GM19239 (cell line): ENCODE measurements at places on chromosomes 1 and 21.

DNA sequence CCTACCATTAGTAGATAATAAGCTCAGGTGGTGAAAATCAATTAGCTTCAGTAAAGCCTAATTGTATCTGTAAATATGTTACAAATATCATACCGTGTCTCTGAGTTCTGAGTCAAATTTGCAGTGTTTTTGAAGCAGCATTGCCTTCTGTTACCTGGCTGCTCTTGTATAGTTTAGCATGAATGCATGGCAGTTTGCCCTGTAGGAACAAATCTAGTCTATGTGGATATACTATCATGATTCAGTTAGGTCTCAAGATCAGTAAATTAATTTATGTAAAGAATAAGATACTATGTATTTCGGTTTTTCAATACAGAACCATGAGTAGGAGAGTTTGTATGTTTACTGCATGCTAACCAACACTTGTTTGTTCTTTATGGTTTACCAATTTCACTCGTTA is 240.6 kb upstream of the C1orf105 start:
- DNase-seq, result no peak

DNA sequence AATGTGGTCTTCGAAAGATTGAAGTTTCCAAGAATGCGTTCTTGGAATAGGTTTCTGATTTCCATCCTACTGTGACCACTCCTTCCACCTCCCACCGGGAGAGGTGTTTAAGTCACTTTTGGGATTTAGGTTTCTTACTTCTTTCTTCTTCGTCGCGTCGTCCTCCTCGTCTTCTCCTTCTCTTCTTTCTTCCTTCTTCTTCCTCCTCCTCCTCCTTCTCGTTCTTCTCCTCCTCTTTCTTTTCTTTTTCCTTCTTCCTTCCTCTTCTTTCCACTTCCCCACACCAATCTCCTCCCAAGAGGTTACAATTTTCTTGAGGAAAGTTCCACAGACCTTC is 2.1 kb downstream of the CACHD1 start:
- DNase-seq, result no peak

DNA sequence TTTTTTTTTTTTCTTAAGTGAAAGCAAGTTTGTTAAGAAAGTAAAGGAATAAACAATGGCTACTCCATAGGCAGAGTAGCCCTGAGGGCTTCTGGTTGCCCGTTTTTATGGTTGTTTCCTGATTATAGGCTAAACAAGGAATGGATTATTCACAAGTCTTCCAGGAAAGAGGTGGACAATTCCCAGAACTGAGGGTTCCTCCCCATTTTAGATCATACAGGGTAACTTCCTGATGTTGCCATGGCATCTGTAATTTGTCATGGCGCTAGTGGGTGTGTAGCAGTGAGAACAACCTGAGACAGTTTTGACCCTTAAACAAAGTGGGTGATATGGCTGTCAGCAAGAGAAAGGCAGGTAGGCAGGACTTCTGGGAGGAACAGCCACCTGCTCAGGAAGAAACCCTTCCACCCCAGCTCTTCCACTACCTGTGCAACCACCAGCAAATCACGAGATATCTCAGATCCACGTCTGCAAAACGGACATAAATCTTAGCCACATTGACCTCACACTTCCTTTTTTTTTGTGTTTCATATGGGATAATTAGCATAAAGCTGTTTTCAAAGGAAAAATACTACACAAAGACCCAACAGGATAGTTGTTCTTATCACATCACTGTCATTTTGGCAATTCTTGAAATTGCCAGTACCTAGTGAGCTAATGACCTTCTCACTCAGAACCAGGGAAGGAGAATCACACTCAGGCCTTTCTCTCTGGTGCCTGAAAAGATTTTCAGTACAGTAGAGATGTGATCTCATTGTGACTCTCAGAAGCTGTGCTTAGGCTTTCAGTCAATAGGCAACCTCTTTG is 34.8 kb upstream of the DUSP10 start:
- DNase-seq, result no peak

DNA sequence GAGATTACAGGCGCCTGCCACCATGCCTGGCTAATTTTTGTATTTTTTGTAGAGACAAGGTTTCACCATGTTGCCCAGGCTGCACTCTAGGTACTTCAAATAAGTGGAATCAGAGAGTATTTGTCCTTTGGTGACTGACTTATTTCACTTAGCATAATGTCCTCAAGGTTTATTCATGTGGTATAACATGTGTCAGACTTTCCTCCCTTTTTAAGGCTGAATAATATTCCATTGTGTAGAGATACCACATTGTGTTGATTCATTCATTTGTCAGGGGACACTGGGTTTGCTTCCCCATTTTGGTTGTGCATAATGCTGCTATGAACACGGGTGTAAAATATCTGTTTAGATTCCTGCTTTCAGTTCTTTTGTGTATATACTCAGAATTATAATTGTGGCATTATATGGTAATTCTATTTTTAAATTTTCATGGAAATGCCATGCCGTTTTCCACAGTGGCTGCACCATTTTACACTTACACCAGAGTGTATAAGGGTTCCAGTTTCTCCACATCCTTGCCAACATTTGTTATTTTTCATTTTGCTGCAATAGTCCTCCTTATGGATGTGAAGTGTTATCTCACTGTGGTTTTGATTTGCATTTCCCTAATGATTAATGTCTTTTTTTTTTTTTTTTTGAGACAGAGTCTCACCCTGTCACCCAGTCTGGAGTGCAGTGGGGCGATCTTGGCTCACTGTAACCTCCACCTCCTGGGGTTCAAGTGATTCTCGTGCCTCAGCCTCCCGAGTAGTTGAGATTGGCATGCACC is 35.1 kb downstream of the IL6R start:
- no peak for DNase-seq

- DNase-seq, result peak; percentile 16
Measured at GRCh38 chr1:197356723-197357533, 88.9 kb downstream of the CRB1 start.
